ENCODE measurements at places on chromosomes 3 and 15. TPM values are rescaled to one million over a fixed set of nuclear protein-coding genes. Genes with fewer than 3 reads are reported as not detected.

The RBP2 gene
- total RNA-seq: not detected

The C3orf85 gene
- total RNA-seq: not detected

The PLCB2 gene
- total RNA-seq: 55.0 TPM

The FETUB gene
- not detected for total RNA-seq

The SIN3A gene
- 84.7 TPM for total RNA-seq

The GOLGA6L25 gene
- not detected for total RNA-seq

The GPR62 gene
- not detected for total RNA-seq
